Brain (organoid and tissue), 16 donors: ENCODE measurements at places on chromosomes 11 and 22.

DNA sequence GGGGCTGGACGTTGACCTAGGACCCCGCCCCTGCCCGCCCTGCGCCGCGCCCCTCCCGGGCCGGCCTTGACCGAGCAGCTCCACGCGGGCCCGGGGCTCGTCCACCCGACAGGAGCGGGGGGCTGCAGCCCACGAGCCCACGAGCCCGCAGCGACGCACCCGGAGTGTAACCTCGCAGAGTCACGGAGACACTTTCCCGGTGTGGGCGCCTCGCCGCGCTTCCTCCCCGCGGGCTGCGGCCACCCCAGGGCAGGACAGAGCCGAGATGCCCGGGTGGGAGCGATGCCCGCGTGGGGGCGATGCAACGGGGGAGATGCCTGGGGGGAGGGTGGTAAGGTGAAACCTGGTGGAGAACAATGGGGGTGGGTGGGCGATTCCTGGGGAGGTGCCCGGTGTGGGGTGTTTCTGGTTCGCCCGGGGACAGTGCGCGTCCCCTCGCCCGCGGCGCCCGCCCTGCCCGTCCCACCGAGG is 4.9 kb upstream of the ZBED4 start:
- no peak for DNase-seq

DNA sequence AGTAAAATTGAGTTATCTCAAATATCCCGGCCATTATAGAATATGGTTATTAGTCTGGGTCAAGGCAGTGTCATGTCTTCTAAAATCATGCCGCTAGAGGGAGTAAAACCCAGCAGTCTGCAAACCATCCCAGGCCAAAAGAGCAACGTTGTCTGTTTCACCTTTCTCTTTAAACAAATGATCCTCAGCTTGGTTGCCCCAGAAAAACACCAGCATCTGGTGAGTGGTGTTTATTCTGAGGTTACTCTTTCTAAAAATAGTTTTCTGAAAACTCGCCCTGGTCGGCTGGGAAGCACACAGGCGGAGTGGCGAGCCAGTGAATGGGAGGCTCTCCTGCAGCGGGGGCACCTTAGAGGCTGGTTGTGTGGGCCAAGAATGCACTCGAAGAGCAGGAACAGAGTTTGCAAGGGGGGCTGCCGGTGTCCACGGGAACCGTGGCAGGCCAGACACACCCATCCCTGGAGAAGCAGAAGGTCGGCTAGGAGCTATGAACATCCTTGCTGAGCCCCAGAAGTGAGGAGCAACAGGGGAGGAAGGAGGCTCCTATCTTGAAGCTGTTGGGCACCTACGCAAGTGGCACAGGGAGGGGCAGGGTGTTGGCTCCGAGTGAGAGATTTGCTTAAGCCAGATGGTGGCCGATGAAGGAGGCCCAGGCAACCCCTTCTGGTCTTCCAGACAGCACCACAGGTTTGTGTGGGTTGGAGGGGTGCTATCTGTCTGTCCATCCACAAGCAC is 297.1 kb downstream of the ETS1 start:
- peak; percentile 59 for DNase-seq

DNA sequence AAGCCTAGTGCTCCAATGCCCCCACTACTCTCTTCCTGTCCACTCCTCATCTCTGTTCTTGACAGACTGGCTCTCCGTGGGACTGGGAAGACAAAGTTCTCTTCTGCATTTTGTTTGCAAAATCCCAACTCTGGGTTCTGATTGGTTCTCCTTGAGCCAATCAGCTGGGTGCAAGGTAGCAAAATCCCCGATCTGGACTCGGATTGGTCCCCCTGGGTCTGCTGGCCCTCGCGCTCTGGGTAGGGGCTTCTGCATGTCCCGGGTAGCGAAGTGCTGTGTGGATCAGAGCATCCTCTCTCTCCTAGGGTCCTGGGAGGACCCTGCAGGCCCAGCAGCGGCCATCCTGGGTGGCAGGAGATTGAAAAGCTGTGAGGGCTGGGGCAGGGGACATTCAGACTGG is 22.3 kb upstream of the A4GALT start:
- no peak for DNase-seq

GRCh38 chr22:42716221-42716620 is 4.4 kb downstream of the A4GALT start:
- DNase-seq: no peak

- peak; percentile 79 for DNase-seq
Measured at GRCh38 chr11:65112546-65113360, 1.1 kb downstream of the TM7SF2 start.

GRCh38 chr11:128929468-128929867 is 13.2 kb downstream of the TP53AIP1 start:
- DNase-seq: no peak

DNA sequence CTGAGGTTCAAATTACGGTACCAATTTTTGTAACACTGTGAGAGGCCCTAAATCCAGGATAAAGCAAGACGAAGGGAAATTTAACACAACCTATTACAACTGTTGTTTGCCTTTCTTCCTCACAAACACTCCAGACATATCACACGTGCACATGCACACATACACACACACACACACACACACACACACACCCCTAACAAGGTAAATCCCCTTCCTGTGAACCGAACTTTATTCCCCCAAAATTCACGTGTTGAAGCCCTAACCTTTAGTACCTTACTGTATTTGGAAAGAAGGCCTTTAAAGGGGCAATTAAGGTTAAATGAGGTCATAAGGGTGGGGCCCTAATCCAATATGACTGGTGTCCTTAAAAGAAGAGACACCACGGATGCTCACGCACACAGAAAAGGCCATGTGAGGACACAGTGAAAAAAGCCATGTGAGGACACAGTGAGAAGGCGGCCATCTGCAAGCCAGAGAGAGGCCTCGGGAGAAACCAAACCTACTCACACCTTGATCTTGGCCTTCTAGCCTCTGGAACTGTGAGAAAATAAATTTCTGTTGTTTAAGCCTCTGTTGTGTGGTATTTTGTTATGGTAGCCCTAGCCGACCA is 1.8 kb downstream of the SERGEF start:
- DNase-seq: no peak

- DNase-seq: no peak
Measured at GRCh38 chr11:108666373-108666772, 1.5 kb downstream of the DDX10 start.

- DNase-seq: peak; percentile 34
Measured at GRCh38 chr11:102666331-102666957, 39.1 kb downstream of the MMP27 start.

DNA sequence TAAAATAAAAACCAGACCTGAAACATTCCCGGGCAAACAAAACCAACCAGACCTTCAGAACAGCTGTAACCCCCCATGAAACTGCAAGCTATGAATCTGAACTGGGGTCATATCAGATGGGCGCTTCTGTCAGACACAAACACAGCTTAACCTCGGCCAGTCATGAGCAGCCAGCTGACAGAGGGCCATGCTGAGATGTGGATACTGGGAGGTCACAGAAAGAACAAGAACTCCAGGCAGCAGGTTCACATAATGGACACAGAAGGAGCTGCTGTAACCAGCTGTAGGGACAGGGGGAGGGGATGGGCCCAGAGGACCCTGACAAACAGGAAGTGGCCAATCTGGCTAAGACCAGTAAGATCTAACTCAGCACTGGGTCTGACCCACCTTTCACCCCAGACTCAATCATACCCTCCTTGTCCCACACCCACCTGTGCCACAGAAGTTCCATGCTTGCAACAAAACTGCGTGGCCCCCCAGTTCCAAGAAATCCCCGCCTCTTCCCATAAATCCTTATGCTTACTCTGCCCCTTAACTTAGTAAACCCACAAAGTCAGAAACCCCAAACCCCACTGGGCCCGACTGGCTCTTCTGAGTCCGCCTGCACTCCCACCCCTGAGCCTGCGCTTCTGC is 4.0 kb downstream of the APOL4 start:
- DNase-seq: no peak

DNA sequence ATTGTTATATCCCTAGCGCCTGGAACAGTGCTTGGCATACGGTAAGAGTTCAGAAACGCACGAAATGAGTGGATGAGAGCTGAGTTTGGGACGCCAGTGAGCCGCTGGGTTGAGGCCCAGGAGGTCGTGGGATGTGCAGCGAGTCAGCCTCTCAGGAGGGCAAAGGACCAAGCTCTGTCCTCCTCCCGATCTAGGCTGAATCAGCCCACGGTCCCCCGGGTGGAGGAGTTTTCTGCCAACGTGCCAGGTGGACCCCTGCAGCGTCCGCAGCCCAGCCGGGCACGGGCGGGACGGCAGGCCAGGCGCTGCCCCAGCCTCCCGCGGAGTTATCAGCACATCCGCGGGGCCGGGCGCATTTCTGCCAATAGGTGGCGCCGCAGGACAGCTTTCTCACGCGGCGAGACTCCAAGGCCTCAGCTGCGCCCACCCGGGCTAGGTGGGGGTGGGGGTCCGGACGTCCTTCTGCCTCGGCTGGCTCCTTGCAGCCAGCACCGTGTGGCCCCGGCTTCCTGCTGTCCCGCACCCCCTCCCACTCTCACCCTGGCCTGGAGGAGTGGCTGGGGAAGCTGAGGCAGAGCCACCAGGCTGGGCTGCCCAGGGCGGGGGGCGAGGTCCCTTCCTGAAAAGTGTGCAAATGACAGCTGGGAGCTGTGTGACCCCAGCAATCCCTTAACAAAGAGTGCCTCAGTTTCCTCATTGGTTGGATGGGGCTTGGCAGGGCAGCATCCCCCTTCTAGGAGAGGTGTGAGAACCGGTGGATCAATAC is 2.2 kb upstream of the RPS19BP1 start:
- DNase-seq: peak; percentile 92
